ENCODE measurements at places on chromosomes 4 and X. TPM values are rescaled to one million over a fixed set of nuclear protein-coding genes. Genes with fewer than 3 reads are reported as not detected.

Gene VCX
- total RNA-seq: not detected

Gene MAGEA2
- total RNA-seq: not detected

Gene FREM3
- total RNA-seq: 2.3 TPM

Gene SSX4
- not detected for total RNA-seq

Gene IDUA
- total RNA-seq: 7.5 TPM

Gene ESX1
- total RNA-seq: not detected

Gene CD38
- 8.6 TPM for total RNA-seq

Gene KIF4A
- total RNA-seq: 2.4 TPM

Gene TEC
- total RNA-seq: 4.1 TPM

Gene FGF5
- total RNA-seq: not detected

Gene EBP
- total RNA-seq: 41.5 TPM

Gene MAGEB17
- total RNA-seq: not detected

Gene NXF2B
- not detected for total RNA-seq

Gene TCEAL2
- not detected for total RNA-seq

- DNase-seq: no peak
- no peaks in the 10 kb centered on the region for H3K27me3 ChIP-seq
- H3K27ac ChIP-seq: no peak overlapping the region
Measured at GRCh38 chr4:150962245-150962644, 52.8 kb downstream of the LRBA start.

GRCh38 chrX:136529795-136530194, 2.2 kb upstream of the VGLL1 start:
- H3K27me3 ChIP-seq: peaks cover 12% of the 10 kb centered on the region
- H3K27ac ChIP-seq: no peak overlapping the region
- H3K4me1 ChIP-seq: no peaks in the 10 kb centered on the region
- H3K36me3 ChIP-seq: no peaks in the 10 kb centered on the region

GRCh38 chr4:55247521-55247920, 98.5 kb upstream of the SRD5A3 start:
- no peak for DNase-seq
- no peak overlapping the region for H3K27ac ChIP-seq
- no peaks in the 10 kb centered on the region for H3K4me1 ChIP-seq
- H3K27me3 ChIP-seq: no peaks in the 10 kb centered on the region
- H3K36me3 ChIP-seq: no peaks in the 10 kb centered on the region
- no peak overlapping the region for H3K4me3 ChIP-seq

DNA sequence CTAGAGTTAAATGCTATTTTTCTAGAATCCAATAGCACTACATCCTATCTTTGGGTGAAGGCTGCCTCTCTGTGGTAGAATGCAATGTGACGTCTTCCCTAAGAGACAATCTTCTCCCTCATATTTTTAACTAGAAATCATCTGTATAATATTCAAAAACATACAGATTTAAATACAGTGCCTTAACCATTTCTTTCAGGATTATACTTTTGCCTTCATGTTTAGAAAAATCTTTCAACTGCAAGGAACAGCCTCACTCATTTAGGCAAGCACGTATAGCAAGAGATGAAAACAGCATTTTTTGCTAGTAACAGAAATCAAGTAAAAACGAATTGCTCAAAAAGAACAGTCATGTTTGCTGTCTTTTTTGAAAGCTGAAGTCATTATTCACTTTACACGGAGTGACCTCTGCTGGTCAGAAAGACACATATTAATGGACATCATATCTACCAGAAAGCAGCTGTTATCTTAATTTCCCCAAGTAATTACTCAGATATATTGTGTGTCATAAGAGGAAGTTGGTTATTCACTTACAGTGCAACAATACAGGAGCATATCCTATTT, 422.3 kb downstream of the STPG2 start:
- no peak overlapping the region for H3K4me3 ChIP-seq
- H3K27ac ChIP-seq: no peak overlapping the region
- H3K27me3 ChIP-seq: no peaks in the 10 kb centered on the region
- DNase-seq: no peak
- H3K4me1 ChIP-seq: no peaks in the 10 kb centered on the region

- no peaks in the 10 kb centered on the region for H3K4me1 ChIP-seq
- no peaks in the 10 kb centered on the region for H3K36me3 ChIP-seq
- peak within 1 kb of the TSS; percentile 17 for H3K27ac ChIP-seq
- H3K4me3 ChIP-seq: peak within 1 kb of the TSS; percentile 62
Measured at GRCh38 chr4:137531986-137532868, at the start of gene PCDH18. Gene PCDH18, minus strand, starts transcription at chr4:137532494. Its CDS starts 406 bp downstream, at chr4:137532088.

DNA sequence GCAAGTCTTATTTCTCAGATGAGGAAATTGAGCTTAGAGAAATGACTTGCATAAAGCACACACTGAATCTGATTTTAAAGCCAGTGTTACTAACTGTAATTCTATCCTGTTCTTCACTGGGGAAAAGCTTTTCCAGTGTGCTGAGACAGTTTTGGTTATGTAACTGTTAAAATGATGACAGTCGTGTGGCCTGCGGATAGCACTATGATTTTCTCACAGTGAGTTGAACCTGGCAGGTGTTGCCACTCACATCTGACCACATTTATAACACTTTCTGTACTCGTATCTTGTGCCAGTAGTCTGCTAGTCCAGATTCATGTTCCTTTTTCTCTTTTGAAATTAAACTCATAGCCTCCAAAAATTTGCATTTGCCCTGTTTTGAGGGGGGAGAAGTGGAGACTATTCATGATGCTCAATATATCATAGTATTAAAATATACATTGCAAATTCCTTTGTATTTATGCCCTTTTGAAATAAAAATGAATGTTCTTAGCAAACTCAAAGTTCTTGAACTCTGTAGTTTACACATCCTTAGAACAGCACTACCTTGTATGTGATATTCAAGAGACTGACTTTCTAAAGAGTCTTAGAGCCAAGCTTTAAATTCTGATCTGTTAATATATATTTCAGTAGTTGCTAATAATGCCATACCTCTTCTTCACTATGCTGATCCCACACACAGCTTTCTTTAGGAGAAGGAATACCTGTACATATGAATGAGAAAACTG, 132.3 kb downstream of the PDLIM5 start:
- H3K36me3 ChIP-seq: no peaks in the 10 kb centered on the region
- no peak overlapping the region for H3K4me3 ChIP-seq
- DNase-seq: no peak
- peaks cover 4% of the 10 kb centered on the region for H3K4me1 ChIP-seq

- H3K27me3 ChIP-seq: no peaks in the 10 kb centered on the region
- no peak overlapping the region for H3K27ac ChIP-seq
- peaks cover 3% of the 10 kb centered on the region for H3K4me1 ChIP-seq
- H3K36me3 ChIP-seq: no peaks in the 10 kb centered on the region
Measured at GRCh38 chrX:49932791-49933190, 10.4 kb downstream of the CLCN5 start.

GRCh38 chrX:129565046-129565650, 25.1 kb downstream of the OCRL start:
- H3K27me3 ChIP-seq: no peaks in the 10 kb centered on the region
- H3K4me3 ChIP-seq: no peak overlapping the region
- peaks cover 2% of the 10 kb centered on the region for H3K36me3 ChIP-seq

DNA sequence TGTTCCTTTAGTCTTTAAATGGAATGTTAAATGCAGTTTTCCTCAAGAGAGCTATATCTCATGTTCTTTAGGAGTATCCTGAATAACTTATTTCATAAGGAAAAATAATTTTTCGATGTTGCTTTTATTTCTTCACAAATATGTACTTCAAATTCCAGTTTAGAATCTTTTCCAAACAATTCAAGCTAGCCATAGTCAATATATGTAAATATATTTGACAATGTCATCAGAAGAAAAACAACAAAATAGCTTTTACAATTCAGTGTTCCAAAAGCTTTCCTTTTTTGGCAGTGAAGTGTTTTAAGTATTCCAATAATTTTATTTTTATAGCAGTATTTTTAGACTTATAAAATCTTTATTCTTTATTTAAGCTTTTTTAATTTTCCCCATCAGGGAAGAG, 1532.0 kb downstream of the PCDH18 start:
- no peak for DNase-seq
- no peak overlapping the region for H3K27ac ChIP-seq
- H3K4me3 ChIP-seq: no peak overlapping the region
- no peaks in the 10 kb centered on the region for H3K27me3 ChIP-seq
- no peaks in the 10 kb centered on the region for H3K4me1 ChIP-seq

GRCh38 chr4:119506806-119507205, 121.8 kb downstream of the PDE5A start:
- no peak overlapping the region for H3K27ac ChIP-seq
- DNase-seq: peak; percentile 58
- no peaks in the 10 kb centered on the region for H3K4me1 ChIP-seq
- no peak overlapping the region for H3K4me3 ChIP-seq

DNA sequence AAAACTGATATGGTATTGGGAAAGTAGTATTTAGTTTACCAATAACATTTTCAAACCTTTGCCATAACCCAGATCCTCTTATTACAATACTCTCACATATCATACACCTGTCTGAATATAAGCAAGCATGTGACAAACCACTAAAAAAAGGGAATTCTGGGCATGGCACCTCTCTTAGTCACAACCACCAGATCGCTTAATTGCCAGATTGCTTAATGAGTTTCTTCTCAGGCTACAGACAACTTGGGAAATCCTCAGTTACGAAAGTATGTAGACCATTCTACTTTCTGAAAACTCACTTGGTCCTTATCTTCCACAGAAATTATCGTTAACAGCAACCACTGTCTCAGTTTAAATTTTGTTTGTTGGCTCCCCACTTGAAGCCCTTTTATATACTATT, 2.1 kb downstream of the NAF1 start:
- DNase-seq: no peak
- no peak overlapping the region for H3K27ac ChIP-seq
- H3K36me3 ChIP-seq: peaks cover 3% of the 10 kb centered on the region

GRCh38 chr4:36549252-36549651, 267.8 kb downstream of the DTHD1 start:
- no peak overlapping the region for H3K4me3 ChIP-seq
- no peaks in the 10 kb centered on the region for H3K4me1 ChIP-seq
- DNase-seq: no peak
- no peak overlapping the region for H3K27ac ChIP-seq
- no peaks in the 10 kb centered on the region for H3K36me3 ChIP-seq

GRCh38 chr4:24686866-24687692, 102.7 kb upstream of the DHX15 start:
- no peak overlapping the region for H3K4me3 ChIP-seq
- DNase-seq: no peak
- no peaks in the 10 kb centered on the region for H3K27me3 ChIP-seq
- H3K4me1 ChIP-seq: no peaks in the 10 kb centered on the region

DNA sequence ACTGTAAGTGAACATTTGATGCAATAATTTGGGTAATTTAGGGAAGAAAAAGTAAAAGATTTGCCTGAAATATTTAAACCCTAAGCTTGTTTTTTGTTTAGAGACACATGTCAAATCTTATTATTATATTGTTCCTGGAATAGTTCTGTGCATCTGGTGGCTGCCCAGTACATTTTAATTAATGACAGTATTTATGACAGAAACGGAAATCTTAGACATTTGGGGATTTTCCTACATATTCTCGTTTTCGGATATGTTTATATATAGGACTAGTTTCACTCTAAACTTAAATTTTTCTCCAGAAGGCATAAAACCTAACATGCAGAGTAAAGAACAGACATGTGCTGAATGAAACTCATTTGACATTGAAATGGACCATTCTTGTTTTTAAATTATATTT, 125.6 kb upstream of the PAQR3 start:
- no peaks in the 10 kb centered on the region for H3K27me3 ChIP-seq
- no peaks in the 10 kb centered on the region for H3K4me1 ChIP-seq
- no peak overlapping the region for H3K4me3 ChIP-seq
- H3K36me3 ChIP-seq: no peaks in the 10 kb centered on the region
- DNase-seq: no peak
- H3K27ac ChIP-seq: no peak overlapping the region

GRCh38 chr4:139557556-139558110, 1.6 kb upstream of the SETD7 start:
- H3K4me1 ChIP-seq: peaks cover 5% of the 10 kb centered on the region
- no peaks in the 10 kb centered on the region for H3K27me3 ChIP-seq
- H3K27ac ChIP-seq: no peak overlapping the region

DNA sequence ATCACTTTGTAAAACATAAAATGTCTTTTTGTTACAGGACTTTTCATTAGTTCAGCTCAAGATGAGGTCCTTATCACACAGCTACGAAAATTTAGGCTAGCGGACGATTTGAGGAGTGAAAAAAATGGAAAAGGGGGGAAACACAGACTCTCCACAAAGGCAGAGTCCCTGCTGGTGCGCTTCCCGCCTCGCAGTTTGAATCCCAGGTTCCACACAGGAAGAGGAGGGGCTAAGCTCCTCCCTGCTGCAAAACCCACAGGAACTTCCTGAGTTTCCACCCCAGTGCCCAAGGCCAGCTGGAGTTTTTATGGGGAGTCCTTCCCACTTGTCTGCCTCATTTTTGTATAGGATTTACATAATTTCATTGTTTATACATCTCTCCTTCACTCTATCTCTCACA, 11.2 kb downstream of the ADAM29 start:
- no peaks in the 10 kb centered on the region for H3K4me1 ChIP-seq
- no peaks in the 10 kb centered on the region for H3K27me3 ChIP-seq
- no peak overlapping the region for H3K4me3 ChIP-seq
- no peak for DNase-seq
- no peaks in the 10 kb centered on the region for H3K36me3 ChIP-seq
- no peak overlapping the region for H3K27ac ChIP-seq

- H3K4me1 ChIP-seq: peaks cover 7% of the 10 kb centered on the region
- no peaks in the 10 kb centered on the region for H3K27me3 ChIP-seq
- H3K27ac ChIP-seq: no peak overlapping the region
- no peak overlapping the region for H3K4me3 ChIP-seq
- DNase-seq: no peak
- H3K36me3 ChIP-seq: no peaks in the 10 kb centered on the region
Measured at GRCh38 chr4:106062452-106062875, 167.2 kb downstream of the NPNT start.

DNA sequence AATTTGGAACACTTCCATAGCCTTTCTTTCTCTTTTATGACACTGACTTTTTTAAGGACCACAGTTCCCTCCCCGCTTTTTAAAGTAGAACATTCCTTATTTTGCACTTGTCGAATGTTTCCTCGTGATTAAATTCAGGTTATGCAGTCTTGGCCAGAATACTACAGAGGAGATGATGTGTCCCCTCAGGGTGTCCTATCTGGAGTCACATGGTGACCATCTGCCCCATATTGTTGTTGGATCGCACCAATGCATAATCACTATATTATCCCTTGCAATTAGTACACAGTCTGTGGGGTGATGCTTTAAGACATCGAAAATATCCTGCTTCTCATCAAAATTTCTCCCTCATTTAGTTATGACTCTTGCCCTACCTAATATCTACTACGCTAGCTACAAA, 27.4 kb downstream of the WDFY3 start:
- H3K4me1 ChIP-seq: no peaks in the 10 kb centered on the region
- H3K4me3 ChIP-seq: no peak overlapping the region
- H3K36me3 ChIP-seq: no peaks in the 10 kb centered on the region

- H3K36me3 ChIP-seq: no peaks in the 10 kb centered on the region
- H3K4me3 ChIP-seq: no peak overlapping the region
- H3K27me3 ChIP-seq: no peaks in the 10 kb centered on the region
- peak; percentile 29 for DNase-seq
- no peaks in the 10 kb centered on the region for H3K4me1 ChIP-seq
Measured at GRCh38 chr4:73922766-73923630, 53.8 kb downstream of the CXCL1 start.

DNA sequence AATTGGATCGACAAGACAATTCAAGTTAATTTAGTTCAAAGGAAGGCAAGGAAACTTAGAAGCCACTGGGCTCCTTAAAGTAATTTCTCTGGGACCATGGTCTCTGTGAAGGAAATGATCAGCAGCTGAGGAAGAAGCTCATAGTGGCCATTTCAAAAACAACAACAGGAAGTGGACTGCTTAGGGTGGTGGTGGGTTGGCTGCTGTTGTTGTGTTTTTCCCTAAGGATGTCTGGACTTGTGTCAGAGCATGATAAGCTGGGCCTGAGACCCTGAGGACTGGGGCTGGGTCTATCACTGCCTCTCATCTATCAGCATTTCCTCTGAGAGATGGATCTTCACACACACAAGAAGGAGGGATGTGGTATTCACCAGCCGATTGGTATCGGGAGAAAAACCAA, 18.3 kb downstream of the KDR start:
- H3K27me3 ChIP-seq: no peaks in the 10 kb centered on the region
- H3K4me1 ChIP-seq: no peaks in the 10 kb centered on the region
- H3K27ac ChIP-seq: no peak overlapping the region
- DNase-seq: no peak
- peaks cover 10% of the 10 kb centered on the region for H3K36me3 ChIP-seq
